ENCODE measurements at places on chromosomes 5 and 9. TPM values are rescaled to one million over a fixed set of nuclear protein-coding genes. Genes with fewer than 3 reads are reported as not detected.

CDHR2 gene
- not detected for total RNA-seq

CCNO gene
- 0.32 TPM for total RNA-seq

OTULINL gene
- 14.4 TPM for total RNA-seq

RGMB gene
- total RNA-seq = 22.0 TPM

GRCh38 chr5:7629561-7629960 lies 221.4 kb downstream of the CFAP90 start:
- no peak overlapping the region for H3K27ac ChIP-seq
- no peak overlapping the region for H3K4me3 ChIP-seq
- H3K4me1 ChIP-seq = no peaks in the 10 kb centered on the region
- no peaks in the 10 kb centered on the region for H3K27me3 ChIP-seq

GRCh38 chr9:2229109-2229721 lies 214.1 kb downstream of the SMARCA2 start:
- no peak overlapping the region for H3K4me3 ChIP-seq
- H3K36me3 ChIP-seq = no peaks in the 10 kb centered on the region
- H3K4me1 ChIP-seq = no peaks in the 10 kb centered on the region
- DNase-seq = no peak
- H3K27ac ChIP-seq = peak overlapping the region; percentile 62

FAXDC2 gene
- 43.9 TPM for total RNA-seq

GRCh38 chr5:82534986-82535385 lies 256.8 kb upstream of the RPS23 start:
- H3K36me3 ChIP-seq = no peaks in the 10 kb centered on the region
- no peak overlapping the region for H3K27ac ChIP-seq
- no peaks in the 10 kb centered on the region for H3K4me1 ChIP-seq
- H3K4me3 ChIP-seq = no peak overlapping the region
- no peak for DNase-seq

DNA sequence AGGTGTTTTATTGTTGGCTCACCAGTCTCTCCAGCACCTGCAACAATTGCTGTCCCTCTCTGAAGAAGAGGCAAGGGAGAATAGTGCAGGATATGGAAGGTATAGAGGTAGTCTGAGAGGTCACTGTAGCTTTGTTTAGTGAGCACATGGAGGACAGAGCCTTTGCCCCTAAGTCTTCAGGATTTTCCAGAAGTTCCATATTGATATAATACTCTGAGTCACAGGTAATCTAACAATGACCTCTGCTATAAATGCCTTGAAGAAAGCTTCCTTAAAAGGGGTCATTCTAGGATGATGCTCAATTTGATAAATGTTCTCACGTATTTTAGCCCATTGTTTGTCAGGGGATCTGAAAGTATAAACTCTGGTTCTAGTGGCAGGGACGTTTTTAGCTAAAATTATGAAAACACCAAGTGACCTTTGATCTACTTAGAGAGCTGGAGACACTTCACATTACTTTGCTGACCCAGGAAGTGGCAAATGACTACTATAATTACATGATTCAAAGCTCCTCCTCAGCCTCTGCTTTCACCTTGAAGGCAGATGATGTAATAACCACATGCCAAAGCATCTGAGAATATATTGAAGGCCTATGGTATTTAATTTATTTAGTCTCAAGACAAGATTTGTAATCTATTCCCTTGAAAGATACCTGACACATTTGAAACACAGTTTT lies 366.9 kb upstream of the NUDT12 start:
- H3K4me3 ChIP-seq = no peak overlapping the region
- no peaks in the 10 kb centered on the region for H3K27me3 ChIP-seq
- no peaks in the 10 kb centered on the region for H3K36me3 ChIP-seq
- no peaks in the 10 kb centered on the region for H3K4me1 ChIP-seq

GRCh38 chr5:128174951-128175350 lies 91.4 kb downstream of the SLC12A2 start:
- no peaks in the 10 kb centered on the region for H3K36me3 ChIP-seq
- H3K27ac ChIP-seq = no peak overlapping the region
- no peak for DNase-seq
- no peaks in the 10 kb centered on the region for H3K4me1 ChIP-seq
- no peaks in the 10 kb centered on the region for H3K27me3 ChIP-seq

GRCh38 chr5:106649031-106649430 lies 1021.7 kb downstream of the EFNA5 start:
- no peaks in the 10 kb centered on the region for H3K27me3 ChIP-seq
- no peak overlapping the region for H3K27ac ChIP-seq
- DNase-seq = no peak
- no peaks in the 10 kb centered on the region for H3K4me1 ChIP-seq
- no peak overlapping the region for H3K4me3 ChIP-seq

DNA sequence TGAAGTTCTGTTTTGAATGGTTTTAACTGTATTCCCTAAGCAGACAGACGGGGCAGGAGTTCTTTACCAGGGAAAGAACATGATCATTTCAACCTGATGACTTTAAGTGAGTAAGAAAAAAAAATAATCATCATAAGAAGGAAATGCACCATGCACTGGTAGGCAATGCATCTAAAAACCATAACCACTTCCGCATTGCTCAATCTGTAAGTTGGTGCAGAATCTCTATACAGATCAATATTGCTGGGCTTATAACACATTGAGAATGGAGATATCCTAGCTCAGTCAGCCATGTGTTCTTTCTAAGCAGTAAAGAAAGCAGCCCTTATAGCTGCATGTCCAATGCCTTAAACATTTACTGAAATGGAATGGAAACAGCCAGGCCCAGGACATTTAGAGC lies 407.1 kb upstream of the DMAC1 start:
- no peaks in the 10 kb centered on the region for H3K27me3 ChIP-seq
- DNase-seq = no peak
- H3K4me3 ChIP-seq = no peak overlapping the region
- no peak overlapping the region for H3K27ac ChIP-seq
- no peaks in the 10 kb centered on the region for H3K4me1 ChIP-seq

TAF11L13 gene
- not detected for total RNA-seq

LRRC19 gene
- not detected for total RNA-seq

GRCh38 chr5:160119905-160120266 lies 636 bp upstream of the PWWP2A start:
- no peak overlapping the region for H3K4me3 ChIP-seq
- no peaks in the 10 kb centered on the region for H3K4me1 ChIP-seq
- no peaks in the 10 kb centered on the region for H3K27me3 ChIP-seq
- no peak overlapping the region for H3K27ac ChIP-seq

PCDHGA9 gene
- total RNA-seq = 7.8 TPM

ACTBL2 gene
- 1.2 TPM for total RNA-seq

DNA sequence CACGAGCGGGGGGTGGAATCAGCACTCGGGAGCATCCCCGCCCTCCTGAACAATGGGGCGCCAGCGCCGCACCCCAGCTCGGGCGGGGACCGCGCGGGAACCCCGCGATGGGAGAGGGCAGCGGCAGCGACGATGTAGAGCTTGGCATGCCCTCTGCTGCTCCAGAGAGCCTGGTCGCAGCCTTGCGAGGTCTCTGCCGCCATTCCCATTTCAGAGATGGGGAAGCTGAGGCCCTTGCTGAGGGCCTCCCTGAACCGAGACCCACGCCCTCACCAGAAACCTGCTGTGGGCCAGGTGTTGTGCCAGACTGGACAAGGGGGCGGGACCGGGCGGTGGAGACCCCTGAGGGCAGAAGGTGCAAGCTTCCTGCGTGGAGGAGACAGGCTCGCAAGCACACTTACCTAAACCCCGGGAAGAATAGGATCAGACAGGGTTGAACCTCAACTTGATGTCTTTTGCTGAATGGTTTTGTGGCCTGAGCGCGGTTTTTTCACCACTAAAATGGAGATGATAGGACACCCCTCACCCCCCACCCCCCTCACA lies 647 bp upstream of the MEGF9 start:
- peak overlapping the region; percentile 91 for H3K4me3 ChIP-seq
- DNase-seq = no peak
- no peaks in the 10 kb centered on the region for H3K36me3 ChIP-seq
- peak overlapping the region; percentile 87 for H3K27ac ChIP-seq
- H3K27me3 ChIP-seq = no peaks in the 10 kb centered on the region

- no peak overlapping the region for H3K4me3 ChIP-seq
- H3K27ac ChIP-seq = no peak overlapping the region
- H3K36me3 ChIP-seq = no peaks in the 10 kb centered on the region
- H3K4me1 ChIP-seq = no peaks in the 10 kb centered on the region
- DNase-seq = no peak
Observed at GRCh38 chr5:171810227-171810626, 24.6 kb downstream of the SMIM23 start.

- no peak overlapping the region for H3K4me3 ChIP-seq
- DNase-seq = no peak
- H3K4me1 ChIP-seq = no peaks in the 10 kb centered on the region
- H3K27ac ChIP-seq = no peak overlapping the region
Observed at GRCh38 chr5:172038167-172038566, 31.7 kb upstream of the FBXW11 start.

DNA sequence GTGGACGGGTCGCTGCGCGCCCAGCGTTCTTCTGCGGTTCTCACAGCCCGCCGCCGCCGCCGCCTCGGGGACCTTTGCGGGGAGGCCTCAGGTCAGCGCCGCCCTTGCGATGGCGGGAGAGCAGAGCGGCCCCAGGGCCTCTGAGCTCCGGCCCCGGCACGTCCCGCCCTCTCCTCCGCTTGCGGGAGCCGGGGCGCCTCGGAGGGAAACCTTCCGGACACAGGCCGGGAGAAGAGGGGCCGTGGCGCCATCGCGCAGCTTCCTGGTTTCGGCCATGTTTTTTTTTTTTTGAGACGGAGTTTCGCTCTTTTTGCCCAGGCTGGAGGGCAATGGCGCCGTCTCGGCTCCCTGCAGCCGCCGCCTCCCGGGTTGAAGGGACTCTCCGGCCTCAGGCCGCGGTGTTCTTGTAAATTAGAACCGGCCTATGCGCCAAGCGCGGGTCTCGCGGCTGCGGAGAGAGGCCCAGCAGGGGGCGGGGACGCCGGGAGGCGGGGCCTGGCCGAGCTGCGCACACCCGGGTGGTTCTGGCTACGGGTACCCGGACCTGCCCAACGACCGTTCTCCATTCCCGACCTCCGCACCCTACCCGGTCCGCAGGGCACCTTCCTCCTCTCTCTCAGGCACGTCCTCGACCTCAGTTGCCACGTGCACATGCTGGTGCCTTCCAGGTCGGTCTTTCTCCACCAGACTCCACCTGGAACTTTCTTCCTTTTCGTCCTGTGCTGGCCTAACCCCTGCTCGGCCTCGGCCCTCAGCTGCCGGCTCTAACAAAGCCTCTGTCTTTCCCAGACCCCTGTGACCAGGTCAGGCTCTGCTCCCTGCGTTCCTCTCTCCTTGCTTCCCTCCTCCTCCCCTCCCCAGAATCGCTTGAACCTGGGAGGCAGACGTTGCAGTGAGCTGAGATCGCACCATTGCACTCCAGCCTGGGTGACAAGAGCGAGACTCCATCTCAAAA lies 28.8 kb upstream of the MGAT1 start:
- H3K4me1 ChIP-seq = peaks cover 20% of the 10 kb centered on the region
- H3K27me3 ChIP-seq = no peaks in the 10 kb centered on the region
- H3K27ac ChIP-seq = peak overlapping the region; percentile 99
- peak; percentile 73 for DNase-seq

DNA sequence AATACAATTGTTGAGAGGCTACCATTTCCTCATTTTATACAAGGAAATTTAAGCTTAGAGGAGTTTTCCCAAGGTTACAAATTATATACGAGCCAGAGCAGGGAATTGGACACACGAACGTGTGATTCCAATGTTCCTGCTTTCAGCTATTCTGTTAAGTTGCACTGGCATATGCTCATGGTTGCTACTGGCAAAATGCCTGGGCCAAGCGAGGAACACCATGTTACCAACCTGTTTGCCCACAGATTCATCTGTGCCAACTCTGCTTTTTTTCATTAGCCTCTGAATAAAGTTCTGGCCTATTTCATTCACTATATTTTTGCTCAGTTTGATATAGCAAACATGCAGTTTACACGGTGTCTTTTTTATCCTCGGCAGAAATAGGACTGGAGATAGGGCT lies 5.1 kb upstream of the C5orf46 start:
- H3K36me3 ChIP-seq = no peaks in the 10 kb centered on the region
- DNase-seq = peak; percentile 80
- no peaks in the 10 kb centered on the region for H3K27me3 ChIP-seq
- peak overlapping the region; percentile 44 for H3K27ac ChIP-seq

PCYOX1L gene
- 5.2 TPM for total RNA-seq

GRCh38 chr9:107237873-107238272 lies 45.2 kb upstream of the RAD23B start:
- H3K4me3 ChIP-seq = no peak overlapping the region
- H3K36me3 ChIP-seq = no peaks in the 10 kb centered on the region
- H3K4me1 ChIP-seq = no peaks in the 10 kb centered on the region
- no peak overlapping the region for H3K27ac ChIP-seq
